ENCODE measurements at places on chromosomes 6 and 20.

DNA sequence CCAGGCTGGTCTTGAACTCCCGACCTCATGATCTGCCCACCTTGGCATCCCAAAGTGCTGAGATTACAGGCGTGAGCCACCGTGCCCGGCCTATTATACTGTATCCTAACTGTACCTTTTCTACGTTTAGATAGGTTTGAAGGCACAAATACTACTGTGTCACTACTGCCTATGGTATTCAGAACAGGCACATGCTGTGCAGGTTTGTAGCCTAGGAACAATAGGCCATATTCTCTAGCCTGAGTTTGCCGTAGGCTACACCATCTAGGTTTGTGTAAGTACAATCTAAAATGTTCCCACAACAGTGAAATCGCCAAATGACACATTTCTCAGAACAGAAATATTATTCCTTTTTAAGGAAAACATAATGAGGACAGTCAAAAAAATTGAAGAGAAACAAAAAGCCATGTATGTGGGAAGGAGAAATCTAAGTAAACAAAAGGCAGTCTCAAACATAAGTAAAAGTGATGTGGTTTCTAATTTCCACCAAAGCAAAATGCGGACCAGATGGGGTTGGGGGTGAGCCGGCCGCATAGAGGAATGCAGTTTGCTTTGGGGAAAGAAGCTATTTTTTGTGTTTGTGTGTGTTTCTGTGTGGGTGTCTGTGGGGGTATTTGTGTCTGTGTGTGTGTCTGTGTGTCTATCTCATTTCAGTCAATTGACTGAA, 192.6 kb upstream of the SALL4 start:
- DNase-seq: no peak

- DNase-seq: no peak
These were observed 129.8 kb downstream of the TMEM242 start for GRCh38 chr6:157193443-157193996.

- no peak for DNase-seq
These were observed 289.8 kb upstream of the PREP start for GRCh38 chr6:105692613-105693215.

- DNase-seq: no peak
These were observed 4.4 kb downstream of the MAN1A1 start for GRCh38 chr6:119345114-119345513.

GRCh38 chr6:168060521-168060931, 18.5 kb downstream of the FRMD1 start:
- peak; percentile 26 for DNase-seq

GRCh38 chr20:24381886-24382285, 87.5 kb upstream of the SYNDIG1 start:
- DNase-seq: no peak

All from NCI-H146 (cell line).